ENCODE measurements at places on chromosomes 16 and 17. TPM values are rescaled to one million over a fixed set of nuclear protein-coding genes. Genes with fewer than 3 reads are reported as not detected.
A peak's percentile ranks its signal among the peaks of the same experiment; 100 is the strongest.

The LGALS9 gene
- 1.3 TPM for total RNA-seq

The HSD17B2 gene
- not detected for total RNA-seq

DNA sequence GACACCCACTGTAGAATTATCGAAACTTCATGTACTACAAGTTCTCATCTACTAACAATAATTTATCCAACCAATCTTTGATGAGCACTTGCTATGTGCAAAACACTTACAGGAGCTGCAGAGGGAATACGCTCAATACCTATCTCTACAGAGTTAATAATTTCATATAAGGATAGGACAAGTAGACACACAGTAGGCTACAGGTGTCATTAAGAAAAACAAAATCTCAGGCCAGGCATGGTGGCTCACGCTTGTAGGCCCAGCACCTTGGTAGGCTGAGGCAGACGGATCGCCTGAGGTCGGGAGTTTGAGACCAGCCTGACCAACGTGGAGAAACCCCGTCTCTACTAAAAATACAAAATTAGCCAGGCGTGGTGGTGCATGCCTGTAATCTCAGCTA is 91.3 kb upstream of the PLEKHM1 start:
- 0 out of 2 replicates have a peak, but pooled peaks cover 3% of the 10 kb centered on the region for H3K36me3 ChIP-seq
- DNase-seq, result no peak
- H3K4me1 ChIP-seq, result peaks cover 4% of the 10 kb centered on the region

GRCh38 chr17:17841601-17842025 is 4.8 kb upstream of the SREBF1 start:
- no peaks in the 10 kb centered on the region for H3K27me3 ChIP-seq
- no peak for DNase-seq
- H3K27ac ChIP-seq, result peak overlapping the region; percentile 95

GRCh38 chr16:63244631-63245030 is 1208.4 kb upstream of the CDH8 start:
- no peak for DNase-seq
- no peaks in the 10 kb centered on the region for H3K4me1 ChIP-seq
- no peaks in the 10 kb centered on the region for H3K27me3 ChIP-seq
- H3K4me3 ChIP-seq, result no peak overlapping the region

The TTLL6 gene
- not detected for total RNA-seq

The METRN gene
- total RNA-seq, result 98.1 TPM

DNA sequence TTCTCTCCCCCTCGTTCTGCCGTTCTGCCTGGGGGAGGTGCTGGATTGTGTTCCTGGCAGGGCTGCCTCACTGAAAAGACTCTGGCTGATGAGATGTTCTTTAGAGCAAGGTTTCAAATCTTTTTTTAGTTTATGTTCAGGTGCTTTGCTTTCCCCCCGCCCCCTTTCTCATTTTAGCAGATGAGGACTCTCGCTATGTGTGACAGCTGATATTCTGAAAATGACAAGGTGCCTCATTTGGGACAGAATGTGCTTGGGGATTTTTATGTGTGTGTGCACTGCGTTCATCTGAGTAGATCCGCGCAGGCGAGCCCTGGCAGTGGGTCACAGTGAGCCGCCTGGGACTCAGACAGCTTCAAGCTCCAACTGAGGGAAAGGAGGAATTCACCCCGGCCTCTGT is 205.9 kb downstream of the HS3ST4 start:
- H3K4me1 ChIP-seq, result no peaks in the 10 kb centered on the region
- no peak overlapping the region for H3K4me3 ChIP-seq

All from GM23248 (cell line).